WTC11 (cell line): ENCODE measurements at places on chromosomes 16 and 17. TPM values are rescaled to one million over a fixed set of nuclear protein-coding genes. Genes with fewer than 3 reads are reported as not detected.

GRCh38 chr17:73133911-73134649 lies 30.7 kb upstream of the SSTR2 start:
- DNase-seq, result no peak

GRCh38 chr16:7688811-7689210 lies 356.2 kb downstream of the RBFOX1 start:
- no peak for DNase-seq

GRCh38 chr17:34377078-34377823 lies 14.2 kb upstream of the CCL1 start:
- no peak for DNase-seq

GRAP gene
- 0.50 to 0.59 TPM (median 0.55 TPM) in 3 replicates for total RNA-seq

GRCh38 chr17:71033336-71033735 lies 864.0 kb downstream of the KCNJ2 start:
- peak; percentile 19 for DNase-seq

DNA sequence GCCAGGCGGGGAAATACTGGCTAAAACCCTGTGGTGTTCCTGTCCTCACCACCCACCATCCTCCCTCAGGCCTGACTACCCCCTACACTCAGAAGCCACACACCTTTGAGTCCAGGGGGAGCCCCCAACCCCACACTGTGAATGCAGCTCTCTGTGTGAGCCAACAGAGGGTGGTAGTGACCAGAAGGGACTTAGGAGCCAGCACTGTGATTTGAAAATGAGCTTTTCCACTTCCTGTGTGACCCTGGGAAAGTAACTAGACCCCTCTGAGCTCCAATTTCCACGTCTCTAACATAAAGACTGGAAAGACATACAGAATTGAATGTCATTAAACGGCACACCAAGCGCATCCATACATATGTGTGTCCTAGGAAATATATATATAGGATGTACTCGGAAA lies 58.7 kb downstream of the SDK2 start:
- peak; percentile 31 for DNase-seq

DNA sequence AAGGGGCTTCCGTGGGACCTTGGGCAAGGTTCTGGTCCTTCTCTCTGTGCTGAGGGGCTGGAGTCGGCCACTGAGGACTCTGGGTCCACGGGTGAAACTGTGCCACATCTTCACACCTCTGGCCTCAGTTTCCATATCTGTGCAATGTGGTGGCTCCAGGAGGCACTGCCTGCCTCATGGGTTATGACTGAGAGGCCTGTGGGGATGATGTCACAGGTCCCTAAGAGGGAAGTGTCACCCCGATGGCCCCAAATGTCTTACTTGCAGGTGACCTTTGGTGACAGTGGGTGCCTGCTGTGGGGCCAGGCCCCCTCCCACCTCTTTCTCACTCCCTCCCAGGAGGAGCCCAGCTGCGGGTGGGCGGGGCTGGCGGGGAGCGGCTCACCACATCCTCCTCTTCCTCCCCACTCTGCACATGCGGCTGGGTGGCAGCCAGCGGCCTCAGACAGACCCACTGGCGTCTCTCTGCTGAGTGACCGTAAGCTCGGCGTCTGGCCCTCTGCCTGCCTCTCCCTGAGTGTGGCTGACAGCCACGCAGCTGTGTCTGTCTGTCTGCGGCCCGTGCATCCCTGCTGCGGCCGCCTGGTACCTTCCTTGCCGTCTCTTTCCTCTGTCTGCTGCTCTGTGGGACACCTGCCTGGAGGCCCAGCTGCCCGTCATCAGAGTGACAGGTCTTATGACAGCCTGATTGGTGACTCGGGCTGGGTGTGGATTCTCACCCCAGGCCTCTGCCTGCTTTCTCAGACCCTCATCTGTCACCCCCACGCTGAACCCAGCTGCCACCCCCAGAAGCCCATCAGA lies at the start of gene IL21R:
TSS of gene IL21R (plus strand) at position 407 of the 801 bp plus-strand sequence. CDS start 27,898 bp downstream, outside the sequence.
- no peak for DNase-seq

SNX11 gene
- total RNA-seq, result 19.3 to 24.5 TPM (median 20.1 TPM) in 3 replicates

DNA sequence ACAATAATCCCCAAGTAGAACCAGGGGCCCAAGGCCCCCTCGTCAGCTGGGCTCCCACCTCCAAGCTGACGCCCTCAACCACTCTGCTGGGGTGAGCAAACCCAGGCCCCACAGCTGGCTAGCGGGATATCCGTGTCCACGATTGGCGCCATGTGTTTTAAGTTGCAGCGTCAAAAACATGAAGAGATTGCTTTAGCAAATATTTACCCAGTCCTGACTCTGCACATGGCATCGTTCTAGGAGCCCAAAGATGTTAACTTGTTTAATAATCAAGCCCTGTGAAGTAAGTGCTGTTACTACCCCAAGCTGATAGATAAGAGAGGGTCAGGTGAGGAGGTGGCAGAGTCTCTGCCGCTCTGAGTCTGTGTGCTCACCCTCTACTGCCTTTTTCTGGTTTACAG lies 344 bp upstream of the SEPTIN12 start:
- DNase-seq, result no peak

- no peak for DNase-seq
These were observed 27.4 kb upstream of the CAPNS2 start for GRCh38 chr16:55539049-55539448.

OTOA gene
- total RNA-seq, result 0.07 to 0.11 TPM (median 0.07 TPM) in 3 replicates

- no peak for DNase-seq
These were observed 66.6 kb upstream of the AXIN2 start for GRCh38 chr17:65627891-65628643.

RHBDF2 gene
- total RNA-seq, result 28.6 to 33.0 TPM (median 31.5 TPM) in 3 replicates

- DNase-seq, result peak; percentile 72
These were observed 29.7 kb downstream of the DCAKD start for GRCh38 chr17:45021607-45022287.

GRCh38 chr17:78650093-78650715 lies 73.0 kb upstream of the DNAH17 start:
- no peak for DNase-seq

GRCh38 chr16:88734361-88734728 lies 28.0 kb downstream of the CTU2 start:
- DNase-seq, result no peak

DNA sequence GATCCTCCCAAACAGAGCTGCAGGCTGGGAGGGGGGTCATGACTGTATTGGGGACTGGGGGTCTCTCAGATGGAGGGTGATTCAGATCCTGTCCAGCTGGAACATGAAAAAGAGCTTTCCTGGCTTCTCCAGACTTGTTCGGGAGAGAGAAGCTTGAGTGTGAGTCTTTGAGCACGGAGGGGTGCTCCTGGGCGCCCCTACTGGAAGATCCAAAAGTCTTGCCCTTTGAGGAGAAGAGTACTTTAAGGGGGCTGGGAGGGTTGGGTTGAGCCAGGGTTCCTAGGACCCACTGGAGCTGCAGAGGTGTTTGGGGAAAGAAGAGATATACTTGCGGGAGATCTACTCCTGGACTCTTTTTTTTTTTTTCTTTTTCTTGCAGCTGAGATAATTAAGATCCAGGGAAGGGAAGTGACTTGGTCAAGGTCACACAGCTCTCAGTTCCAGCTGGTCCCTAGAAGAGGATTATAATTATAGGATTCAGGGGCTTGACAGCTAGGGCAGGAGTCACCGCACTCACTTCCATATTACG lies 8.4 kb downstream of the RARA start:
- peak; percentile 78 for DNase-seq

GRCh38 chr16:27863377-27863776 lies 200.1 kb downstream of the GSG1L start:
- no peak for DNase-seq

GRCh38 chr17:40310882-40311391 lies 2.0 kb downstream of the RARA start:
- DNase-seq, result no peak

DNA sequence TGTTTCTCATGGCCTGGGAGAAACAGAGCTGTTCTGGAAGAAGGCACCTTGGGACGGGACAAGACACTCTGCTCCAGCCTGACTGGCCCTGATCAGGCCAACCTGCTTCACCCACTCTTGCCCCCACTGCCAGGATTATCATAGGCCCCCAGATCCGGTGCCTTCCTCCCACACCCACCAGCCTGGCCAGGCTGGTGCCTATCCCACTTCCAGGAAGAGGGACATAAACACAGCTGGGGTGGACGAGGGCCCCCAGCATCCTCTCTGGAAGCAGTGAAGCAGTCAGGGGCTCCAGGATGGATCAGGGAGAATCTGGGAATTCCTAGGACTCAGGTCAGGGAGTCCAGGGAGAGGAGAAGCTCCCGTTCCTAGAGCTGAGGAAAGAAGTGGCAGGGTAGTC lies 16.9 kb upstream of the ITGA3 start:
- no peak for DNase-seq

- DNase-seq, result no peak
These were observed 3.5 kb upstream of the ADGRG1 start for GRCh38 chr16:57624806-57625500.

ZNF597 gene
- 1.3 to 2.2 TPM (median 1.4 TPM) in 3 replicates for total RNA-seq

TVP23C gene
- total RNA-seq, result 16.2 to 16.9 TPM (median 16.5 TPM) in 3 replicates

C16orf46 gene
- 1.1 to 1.3 TPM (median 1.2 TPM) in 3 replicates for total RNA-seq

CCP110 gene
- total RNA-seq, result 17.9 to 23.9 TPM (median 19.5 TPM) in 3 replicates

GRCh38 chr17:55190748-55191147 lies 74.0 kb upstream of the HLF start:
- no peak for DNase-seq

DNA sequence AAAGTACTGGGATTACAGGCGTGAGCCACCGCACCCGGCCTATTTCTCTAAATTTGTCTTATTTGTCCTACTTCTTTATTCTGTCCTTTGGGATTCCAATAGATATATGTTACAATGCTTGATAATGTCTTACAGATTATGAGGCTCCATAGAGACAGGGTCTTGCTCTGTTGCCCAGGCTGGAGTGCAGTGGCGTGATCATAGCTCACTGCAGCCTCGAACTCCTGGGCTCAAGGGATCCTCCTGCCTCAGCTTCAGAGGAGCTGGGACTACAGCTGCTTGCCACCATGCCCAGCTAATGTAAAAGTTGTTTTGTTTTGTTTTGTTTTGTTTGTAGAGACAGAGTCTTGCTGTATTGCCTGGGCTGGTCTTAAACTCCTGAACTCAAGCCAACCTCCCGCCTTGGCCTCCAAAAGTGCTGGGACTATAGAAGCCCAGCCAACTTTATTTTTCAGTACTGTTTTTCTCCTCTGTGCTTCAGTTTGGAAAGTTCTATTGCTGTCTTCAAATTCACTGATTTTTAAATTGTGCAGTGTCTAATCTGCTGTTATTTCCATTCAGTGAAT lies 10.3 kb downstream of the ANKRD13B start:
- DNase-seq, result no peak

DNA sequence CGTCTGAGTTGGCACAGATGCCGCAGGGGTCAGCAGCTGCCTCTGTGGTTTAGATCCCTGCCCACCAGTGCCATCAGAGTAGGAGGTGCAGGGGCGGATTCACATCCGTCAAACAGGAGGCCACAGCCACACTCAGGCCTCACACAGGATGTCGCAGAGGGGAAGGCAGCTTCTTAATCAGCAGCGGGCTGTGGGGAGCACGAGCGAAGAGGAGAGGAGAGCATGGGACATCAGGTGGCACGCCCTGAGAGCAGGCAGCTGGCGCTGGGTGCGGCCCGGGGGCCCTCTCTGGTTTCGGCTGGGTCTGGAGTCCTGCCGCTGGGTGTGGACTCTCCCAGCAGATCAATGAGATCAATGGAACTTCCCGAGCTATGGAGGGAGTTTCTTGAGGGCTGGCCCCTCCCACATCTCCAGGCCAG lies 9.6 kb downstream of the LLGL2 start:
- no peak for DNase-seq

HCRT gene
- not detected in 3 replicates for total RNA-seq

DNA sequence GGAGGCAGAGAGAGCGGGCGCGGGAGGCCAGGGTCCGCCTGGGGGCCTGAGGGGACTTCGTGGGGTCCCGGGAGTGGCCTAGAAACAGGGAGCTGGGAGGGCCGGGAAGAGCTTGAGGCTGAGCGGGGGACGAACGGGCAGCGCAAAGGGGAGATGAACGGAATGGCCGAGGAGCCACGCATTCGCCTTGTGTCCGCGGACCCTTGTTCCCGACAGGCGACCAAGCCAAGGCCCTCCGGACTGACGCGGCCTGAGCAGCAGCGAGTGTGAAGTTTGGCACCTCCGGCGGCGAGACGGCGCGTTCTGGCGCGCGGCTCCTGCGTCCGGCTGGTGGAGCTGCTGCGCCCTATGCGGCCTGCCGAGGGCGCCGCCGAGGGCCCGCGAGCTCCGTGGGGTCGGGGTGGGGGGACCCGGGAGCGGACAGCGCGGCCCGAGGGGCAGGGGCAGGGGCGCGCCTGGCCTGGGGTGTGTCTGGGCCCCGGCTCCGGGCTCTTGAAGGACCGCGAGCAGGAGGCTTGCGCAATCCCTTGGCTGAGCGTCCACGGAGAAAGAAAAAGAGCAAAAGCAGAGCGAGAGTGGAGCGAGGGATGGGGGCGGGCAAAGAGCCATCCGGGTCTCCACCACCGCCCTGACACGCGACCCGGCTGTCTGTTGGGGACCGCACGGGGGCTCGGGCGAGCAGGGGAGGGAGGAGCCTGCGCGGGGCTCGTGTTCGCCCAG lies 1.2 kb upstream of the CBX4 start:
- peak; percentile 63 for DNase-seq

HOXB2 gene
- 1.3 to 3.7 TPM (median 2.0 TPM) in 3 replicates for total RNA-seq

HOXB8 gene
- total RNA-seq, result not detected in 3 replicates

GPS1 gene
- total RNA-seq, result 166 to 181 TPM (median 167 TPM) in 3 replicates

- DNase-seq, result no peak
These were observed 526 bp downstream of the MRPS23 start for GRCh38 chr17:57849163-57849873.

DNA sequence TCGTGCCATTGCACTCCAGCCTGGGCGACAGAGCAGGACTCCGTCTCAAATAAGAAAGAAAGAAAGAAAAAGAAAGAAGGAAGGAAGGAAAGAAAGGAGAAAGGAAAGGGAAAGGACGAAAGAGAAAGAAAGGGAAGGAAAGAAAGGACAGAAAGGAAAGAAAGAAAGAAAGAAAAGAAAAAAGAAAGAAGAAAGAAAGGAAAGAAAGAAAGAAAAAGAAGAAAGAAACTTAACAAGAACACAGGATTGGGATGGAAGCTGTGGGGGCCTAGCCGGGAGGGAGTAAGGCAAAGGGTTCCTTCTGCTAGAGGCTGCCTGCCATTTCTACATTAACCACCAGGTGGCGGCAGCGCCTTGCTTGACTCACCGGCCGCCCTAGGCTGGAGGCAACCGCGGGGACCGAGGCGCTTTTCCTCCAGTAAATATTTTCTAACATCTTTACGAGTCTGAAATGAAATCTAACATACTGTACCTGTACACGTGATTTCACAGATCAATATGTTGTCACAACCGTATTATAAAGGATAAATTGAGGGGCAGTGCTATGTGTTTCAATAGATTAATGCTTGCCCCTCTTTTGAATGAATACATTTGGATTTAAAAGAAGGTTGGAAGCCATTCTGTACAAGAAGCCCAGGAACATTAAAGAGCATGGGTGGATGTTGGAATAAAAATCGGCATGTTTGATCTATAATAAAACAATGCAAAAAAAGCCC lies 6.1 kb downstream of the GJD3 start:
- DNase-seq, result peak; percentile 94
